ENCODE measurements at places on chromosomes 6 and 20.

DNA sequence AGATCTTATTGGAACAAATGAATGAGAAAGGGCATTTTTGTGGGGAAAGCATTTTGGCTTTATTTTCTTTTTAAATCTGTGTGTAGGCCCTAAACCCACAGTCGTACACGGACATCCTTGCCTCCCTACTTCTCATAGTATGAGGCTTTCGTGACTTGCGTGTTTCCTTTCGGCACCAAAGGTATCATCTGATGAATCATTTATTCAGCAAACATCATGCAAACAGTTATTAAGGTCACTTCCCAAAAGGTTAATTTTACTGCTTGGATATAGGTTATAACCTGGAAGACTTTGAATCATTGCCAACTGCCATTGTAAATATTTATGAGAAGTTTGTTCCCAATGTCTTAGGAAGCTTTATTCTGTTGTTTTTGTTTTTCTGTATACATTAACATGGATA, 15.1 kb upstream of the SLC22A2 start:
- no peak for DNase-seq

DNA sequence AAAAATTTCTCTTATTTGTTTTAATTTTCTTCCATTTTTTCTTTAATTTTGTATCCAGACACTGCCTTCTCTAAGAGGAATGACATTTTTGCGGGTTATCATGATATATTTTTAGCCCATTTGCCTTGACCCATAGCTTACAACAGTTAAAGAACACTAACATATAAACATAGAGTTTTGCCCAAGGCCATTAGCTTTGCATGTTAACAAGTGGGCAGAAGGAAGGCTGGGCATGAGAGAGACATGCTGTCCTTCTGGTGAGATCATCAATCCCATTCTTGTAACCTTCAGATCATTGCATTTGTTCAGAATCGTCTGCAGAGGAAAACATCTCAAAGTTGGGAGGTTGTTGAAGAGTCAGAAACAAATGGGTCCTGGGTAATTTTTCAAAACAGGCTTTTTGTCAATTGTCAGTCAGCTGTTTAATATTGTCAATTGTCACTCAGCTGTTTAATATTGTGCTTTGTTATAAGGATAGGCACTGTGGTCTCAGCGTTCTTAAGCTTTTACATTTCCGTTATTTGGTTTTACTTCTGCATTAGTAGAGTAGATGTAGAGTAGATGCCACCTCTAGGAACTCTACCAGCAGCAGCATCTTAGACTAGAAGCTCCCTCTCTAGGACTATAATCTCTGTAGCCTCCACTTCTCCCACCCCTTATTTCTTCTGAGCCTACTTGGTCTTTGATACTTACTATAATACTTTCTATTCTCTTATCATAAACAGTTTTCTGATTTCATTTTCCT, 243.1 kb downstream of the ESR1 start:
- DNase-seq: no peak

DNA sequence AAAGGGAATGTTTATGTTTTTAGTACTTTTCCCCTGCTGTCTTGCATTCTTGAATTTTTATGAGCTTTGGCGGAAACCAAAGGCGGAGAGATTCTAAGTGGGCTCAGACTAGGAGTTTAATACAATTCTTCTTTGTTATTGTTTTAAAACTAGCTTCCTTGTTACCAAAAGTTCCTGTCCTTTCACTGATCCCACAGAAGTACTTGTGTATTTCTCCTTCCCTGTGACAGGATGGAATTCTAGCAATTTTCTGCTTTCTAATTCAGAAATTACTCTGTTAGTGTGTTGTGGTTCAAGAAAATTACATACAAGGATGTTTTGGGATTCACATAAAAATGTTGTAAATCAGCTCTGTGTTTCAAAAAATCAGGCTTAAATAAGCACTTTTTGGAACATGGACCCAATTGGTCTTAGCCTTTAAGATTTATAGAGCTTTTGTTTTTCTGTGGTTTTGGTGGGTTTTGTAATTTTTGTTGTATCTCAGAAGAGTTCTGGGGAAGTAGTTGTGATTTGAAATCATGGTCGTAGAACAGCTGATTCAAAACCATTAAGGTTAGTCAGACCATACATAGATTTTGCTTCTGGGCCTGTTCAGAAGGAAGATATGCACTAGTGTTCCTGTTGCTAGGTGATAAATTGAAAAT, 17.6 kb upstream of the CTAGE9 start:
- DNase-seq: no peak

GRCh38 chr6:25590986-25591385, 61.0 kb upstream of the SCGN start:
- no peak for DNase-seq

DNA sequence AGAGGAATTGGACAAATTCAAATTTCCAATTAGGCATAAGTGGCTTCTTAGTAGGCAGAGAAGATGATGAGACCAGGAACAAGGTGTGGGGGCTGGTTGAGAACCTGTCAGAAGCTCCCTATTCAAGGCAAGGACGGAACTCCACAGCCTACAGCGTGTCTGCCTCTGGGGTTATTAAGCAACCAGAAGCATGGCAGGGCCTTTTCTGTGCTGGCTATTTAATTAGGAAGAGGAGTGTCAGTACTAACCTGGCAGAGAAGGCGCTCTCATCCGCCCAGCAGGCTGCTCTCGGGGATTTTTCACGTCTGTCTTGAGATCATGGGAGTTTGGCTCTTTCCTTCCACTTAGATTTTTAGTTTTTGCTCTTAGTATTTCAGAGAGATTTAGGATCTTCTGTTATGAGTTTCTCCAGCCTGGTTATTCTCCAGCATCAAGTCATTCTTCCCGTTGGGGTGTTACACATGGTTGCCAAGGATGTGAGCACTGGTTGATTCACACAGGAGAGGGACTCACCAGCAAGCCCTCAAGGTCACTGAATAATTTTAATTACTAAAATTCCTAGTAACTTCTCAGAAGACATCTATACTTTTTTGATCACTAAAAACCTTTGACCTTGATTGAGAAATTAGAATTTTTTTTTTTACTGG, 23.9 kb downstream of the ADTRP start:
- DNase-seq: no peak

GRCh38 chr20:40633123-40633850, 55.7 kb downstream of the MAFB start:
- DNase-seq: no peak

DNA sequence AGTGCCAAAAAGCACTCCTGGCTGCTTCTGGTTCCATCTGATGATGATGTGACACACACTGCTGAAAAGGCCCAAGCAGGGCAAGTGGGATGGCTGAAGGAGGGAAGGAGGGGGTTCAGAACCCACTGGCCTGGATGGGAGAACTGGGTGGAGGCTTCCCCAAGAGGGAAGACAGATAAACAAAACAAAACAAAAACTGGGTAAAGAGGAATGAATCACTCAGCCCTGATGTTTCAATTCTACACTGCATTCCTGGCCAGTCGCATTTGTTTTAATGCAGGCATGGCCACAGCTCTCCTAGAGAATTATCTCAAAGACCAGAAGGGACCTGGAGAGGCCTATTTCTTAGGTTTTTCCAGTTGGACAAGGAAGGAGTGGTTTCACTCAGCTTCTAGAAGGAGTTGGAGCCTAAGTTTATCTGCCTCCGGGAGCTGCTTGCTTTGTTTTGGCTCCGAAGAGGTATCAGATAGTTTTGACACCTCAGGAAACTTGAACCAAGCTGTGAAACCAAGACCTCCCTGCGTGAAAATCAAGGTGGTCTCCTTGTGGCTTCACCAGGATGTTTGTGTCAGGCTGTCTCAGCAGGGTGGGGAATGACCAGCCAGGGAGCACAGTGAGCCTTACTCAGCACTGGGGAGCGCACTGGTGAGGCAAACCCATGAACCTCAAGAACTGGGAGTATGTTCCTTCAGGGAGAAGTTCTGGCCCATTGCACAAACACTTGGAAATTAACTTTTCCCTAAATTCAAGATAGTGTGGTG, 16.1 kb downstream of the TTPAL start:
- no peak for DNase-seq

GRCh38 chr20:10763112-10763511, 89.3 kb upstream of the JAG1 start:
- DNase-seq: no peak

DNA sequence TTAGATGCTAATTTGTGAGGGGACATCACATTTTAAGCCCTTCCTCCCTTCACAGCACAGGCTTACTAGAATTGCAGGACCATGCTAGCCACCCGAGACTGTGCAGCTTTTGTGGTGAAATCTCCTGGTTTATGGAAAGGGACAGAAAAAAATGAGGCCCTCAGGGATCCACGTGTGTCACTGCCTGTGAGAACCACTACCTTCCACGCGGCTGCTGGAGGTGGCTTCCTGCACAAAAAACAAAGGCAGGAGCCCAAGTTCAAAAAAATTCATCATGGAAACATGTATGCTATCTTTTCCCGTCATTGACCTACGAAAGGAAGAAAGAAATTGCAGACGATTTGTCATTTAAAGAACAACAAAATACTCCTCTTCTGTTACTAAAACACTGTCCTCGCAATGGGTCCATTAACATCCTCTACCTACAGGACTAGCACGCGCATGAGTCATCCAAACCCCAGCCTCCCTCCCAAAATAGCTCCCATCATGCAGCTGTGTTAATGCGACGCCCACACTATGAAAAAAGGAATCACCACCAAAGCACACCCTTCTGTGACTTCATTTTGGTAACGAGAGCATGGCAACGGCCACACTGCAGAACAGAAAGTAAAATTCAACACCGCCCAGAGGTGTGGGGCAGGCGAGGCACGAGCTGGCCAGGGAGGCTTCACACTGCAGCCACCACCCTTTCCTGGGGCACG, 45.7 kb downstream of the RAMACL start:
- peak; percentile 63 for DNase-seq

DNA sequence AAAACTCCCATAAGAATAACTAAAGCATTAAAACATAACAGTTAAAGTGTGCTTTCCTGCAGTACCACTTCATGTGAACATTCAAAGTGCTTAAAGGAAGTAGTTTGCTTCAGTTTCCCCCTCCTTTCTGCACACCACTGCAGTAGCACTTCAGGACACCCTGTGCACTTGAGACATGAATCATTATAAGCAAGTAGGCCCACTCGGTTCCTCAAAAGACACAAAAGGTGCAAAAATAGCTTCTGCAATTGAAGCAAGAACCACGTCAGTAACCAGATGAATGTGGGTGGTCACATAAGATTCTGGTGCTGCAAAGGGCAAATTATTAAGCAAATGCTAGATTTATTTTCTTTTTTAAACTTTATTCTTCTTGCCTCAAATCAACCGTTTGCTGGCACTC, 160.6 kb downstream of the HIVEP2 start:
- DNase-seq: peak; percentile 36

- DNase-seq: no peak
Observed at GRCh38 chr6:6812427-6812826, 223.9 kb downstream of the LY86 start.

GRCh38 chr6:161596807-161597520, 323.1 kb upstream of the AGPAT4 start:
- DNase-seq: no peak

DNA sequence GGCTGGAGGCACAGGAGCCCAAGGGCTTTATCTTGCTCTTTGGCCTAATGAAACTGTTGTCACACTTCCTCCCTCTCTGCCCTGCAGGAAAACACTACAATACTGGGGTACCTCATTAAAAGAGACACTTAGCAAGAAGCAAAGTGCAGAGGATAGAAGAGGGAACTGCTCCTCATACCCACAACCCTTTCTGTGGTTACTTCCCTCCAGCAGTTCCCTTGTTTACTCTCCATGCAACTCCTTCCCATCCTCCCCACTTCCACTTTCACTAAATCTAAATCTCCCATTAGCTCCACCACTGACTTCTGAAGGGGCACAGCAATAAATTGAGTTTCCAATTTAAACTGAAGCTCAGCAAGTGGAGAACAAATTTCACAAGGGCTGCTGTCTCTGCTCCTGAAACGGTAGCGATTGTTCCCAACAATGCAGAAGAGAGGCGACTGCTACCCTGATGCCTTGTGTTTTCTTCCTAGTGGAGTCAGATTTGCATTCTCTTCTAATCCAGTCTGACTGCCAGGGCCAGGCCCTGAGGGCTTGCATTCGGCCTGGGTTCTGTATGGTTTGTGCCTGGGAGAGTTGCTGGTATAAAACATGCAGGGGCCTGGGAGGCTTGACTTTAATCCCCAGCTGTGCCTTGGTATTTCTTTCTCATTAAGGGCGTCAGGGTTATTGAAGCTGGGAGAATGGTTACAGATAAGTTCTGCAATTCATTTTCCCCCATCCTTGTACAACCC, 454.7 kb downstream of the TFAP2B start:
- no peak for DNase-seq

GRCh38 chr20:47872341-47872740, 87.1 kb upstream of the SULF2 start:
- DNase-seq: no peak

DNA sequence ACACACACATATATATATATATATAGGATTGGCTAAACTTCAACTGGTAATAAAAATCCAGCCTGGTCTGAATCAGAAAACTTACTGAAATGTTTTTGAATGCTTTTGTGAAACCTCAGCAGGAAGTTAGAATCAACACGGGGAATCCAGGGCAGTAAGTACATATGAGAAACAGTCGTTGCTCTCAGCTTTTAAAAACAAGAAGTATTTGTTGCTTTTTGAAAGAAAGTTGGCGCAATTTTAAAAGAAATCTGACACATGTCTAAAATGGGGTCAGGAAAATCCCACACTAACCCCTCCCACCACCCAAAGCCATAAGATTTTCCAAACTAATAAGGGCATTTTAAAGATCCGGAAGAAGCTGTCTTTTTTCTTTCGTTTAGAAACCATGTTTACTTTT, 11.5 kb upstream of the CCDC170 start:
- no peak for DNase-seq

DNA sequence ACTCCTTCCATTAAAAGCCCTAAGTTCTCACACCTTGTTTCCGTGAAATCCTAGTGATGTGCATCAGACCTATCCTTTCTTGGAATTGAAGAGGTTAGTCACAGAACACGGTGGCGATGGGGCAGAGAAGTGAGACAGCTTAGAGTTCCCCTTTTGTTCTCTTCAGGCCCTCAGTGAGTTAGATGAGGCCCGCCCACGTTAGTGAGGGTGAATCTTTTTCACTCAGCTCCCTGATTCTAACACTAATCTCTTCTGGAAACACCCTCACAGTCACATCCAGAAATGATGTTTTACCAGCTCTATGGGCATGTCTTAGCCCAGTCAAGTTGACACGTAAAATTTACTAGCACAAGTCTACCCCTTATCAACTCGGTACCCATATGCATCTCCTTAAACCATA, 172.7 kb upstream of the NOX3 start:
- DNase-seq: no peak

DNA sequence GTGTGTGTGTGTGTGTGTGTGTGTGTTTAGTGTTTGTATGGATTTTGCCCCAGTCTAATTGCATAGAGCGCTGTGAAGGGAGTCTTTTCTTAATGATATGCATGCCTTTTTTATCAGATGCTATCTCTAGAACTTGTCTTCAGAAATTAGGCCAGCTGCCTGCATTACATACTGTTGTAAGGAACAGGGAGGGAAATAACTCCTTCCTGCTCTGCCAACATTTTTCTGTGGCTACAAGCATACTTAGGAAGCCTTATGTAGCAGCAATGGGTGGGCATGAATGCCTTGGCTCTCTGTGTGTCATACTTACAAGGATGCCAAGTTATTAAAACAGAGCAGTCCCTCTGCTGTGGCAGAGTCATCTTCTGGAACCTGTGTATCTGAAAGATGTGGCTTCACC, 8.0 kb upstream of the COL21A1 start:
- DNase-seq: no peak
